Cardiac muscle cell (in vitro differentiated cells and primary cell): ENCODE measurements at places on chromosomes 3 and 15.
A peak's percentile ranks its signal among the peaks of the same experiment; 100 is the strongest.

DNA sequence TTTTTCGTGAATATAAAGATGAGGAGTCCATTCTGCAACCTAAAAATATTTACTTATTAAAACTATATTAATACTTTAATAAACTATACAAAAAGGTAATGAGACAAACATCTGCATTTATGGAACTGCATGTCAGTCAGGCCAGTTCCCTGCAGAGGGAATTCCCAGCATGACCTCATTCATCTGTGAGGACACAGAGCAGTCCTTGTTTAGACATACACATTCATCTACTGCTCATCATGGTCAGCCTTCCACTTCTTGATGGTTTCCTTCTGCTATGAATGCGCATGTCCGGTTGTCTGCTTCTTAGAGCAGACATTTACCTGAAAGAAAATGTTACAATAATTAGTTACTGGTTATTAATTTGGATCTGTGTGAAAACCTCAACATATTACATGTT, 3.3 kb upstream of the ACTR8 start:
- DNase-seq: no peak
- no peak overlapping the region for H3K4me3 ChIP-seq
- H3K27ac ChIP-seq: no peak overlapping the region
- H3K36me3 ChIP-seq: peaks cover 36% of the 10 kb centered on the region
- peaks cover 14% of the 10 kb centered on the region for H3K4me1 ChIP-seq

DNA sequence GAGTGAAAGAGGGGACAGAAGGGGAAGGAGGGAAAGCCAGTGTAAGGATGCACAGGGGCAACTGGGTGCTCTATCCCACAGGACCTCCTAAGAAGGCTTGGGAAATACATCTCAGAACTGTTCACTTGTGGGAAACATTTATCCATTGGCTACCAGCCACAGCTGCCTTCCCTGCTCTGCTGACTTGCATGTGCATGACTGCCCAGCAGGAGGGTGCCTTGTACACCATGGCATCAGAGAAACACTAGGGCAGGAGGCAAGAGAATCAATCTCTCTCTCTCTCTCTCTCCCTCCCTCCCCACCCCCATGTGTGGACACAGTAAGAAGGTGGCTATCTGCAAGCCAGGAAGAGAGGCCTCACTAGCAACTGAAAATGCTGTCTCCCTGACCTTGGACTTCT, 62.9 kb upstream of the ZBTB38 start:
- H3K4me1 ChIP-seq: no peaks in the 10 kb centered on the region
- no peaks in the 10 kb centered on the region for H3K27me3 ChIP-seq
- H3K27ac ChIP-seq: no peak overlapping the region
- no peak for DNase-seq
- H3K36me3 ChIP-seq: no peaks in the 10 kb centered on the region

DNA sequence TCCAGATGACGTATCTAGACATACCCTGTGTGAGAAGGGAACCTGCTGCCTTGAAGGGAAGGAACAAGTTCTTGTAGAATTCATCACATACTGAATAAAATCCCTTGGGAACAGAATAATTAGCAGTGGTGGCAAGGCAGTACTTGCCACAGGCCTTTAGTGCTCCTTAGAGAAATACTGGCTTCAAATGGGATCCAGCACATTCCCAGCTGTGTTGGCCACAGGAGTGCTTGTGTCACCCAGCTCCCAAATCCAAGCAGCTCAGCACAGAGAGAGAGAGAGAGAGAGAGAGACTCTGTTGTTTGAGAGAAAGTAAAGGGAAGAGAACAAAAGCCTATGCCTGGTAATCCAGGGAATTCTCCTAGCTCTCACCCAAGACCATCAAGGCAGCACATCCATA, 969.0 kb upstream of the ALCAM start:
- DNase-seq: no peak
- H3K4me3 ChIP-seq: no peak overlapping the region
- no peaks in the 10 kb centered on the region for H3K27me3 ChIP-seq
- no peak overlapping the region for H3K27ac ChIP-seq

DNA sequence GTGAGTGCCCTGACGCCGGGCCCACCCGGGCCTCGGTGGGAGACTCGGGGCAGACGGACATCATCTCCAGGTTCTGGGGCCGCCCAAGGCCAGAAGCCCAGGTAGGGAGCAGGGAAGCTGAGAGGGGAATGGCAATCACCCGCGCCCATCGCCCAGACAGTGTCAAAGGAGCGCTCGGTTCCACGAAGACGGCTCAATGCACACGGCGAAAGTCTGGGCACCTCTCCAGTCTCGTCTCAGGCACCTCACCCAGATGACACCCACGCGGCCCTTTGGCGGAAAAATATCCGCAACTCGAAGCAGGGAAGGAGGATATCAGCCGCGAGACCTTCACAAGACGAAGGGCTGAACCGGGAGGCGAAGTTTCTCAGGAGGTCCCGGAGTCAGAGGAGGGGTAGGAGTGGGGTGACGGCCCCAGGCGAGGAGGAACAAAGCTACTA, 916 bp downstream of the IL17RD start:
- peak overlapping the region; percentile 79 for H3K4me3 ChIP-seq
- no peaks in the 10 kb centered on the region for H3K27me3 ChIP-seq
- H3K27ac ChIP-seq: no peak overlapping the region
- H3K36me3 ChIP-seq: no peaks in the 10 kb centered on the region

- DNase-seq: no peak
- no peak overlapping the region for H3K4me3 ChIP-seq
- H3K4me1 ChIP-seq: peaks cover 40% of the 10 kb centered on the region
- H3K36me3 ChIP-seq: no peaks in the 10 kb centered on the region
These were observed 680.3 kb downstream of the AGBL1 start for GRCh38 chr15:86759800-86760523.

GRCh38 chr3:126577261-126577660, 18.5 kb upstream of the C3orf22 start:
- DNase-seq: no peak
- no peak overlapping the region for H3K4me3 ChIP-seq

GRCh38 chr15:74780523-74781430, 1.1 kb upstream of the CSK start:
- H3K27ac ChIP-seq: peak overlapping the region; percentile 71
- H3K36me3 ChIP-seq: no peaks in the 10 kb centered on the region
- DNase-seq: no peak
- peaks cover 47% of the 10 kb centered on the region for H3K4me1 ChIP-seq

- H3K4me3 ChIP-seq: no peak overlapping the region
- H3K27ac ChIP-seq: no peak overlapping the region
- H3K4me1 ChIP-seq: no peaks in the 10 kb centered on the region
- no peak for DNase-seq
- no peaks in the 10 kb centered on the region for H3K27me3 ChIP-seq
These were observed 7.2 kb downstream of the ISG20 start for GRCh38 chr15:88646088-88646405.
